ENCODE measurements at places on chromosomes 6 and 20.
A peak's percentile ranks its signal among the peaks of the same experiment; 100 is the strongest.

GRCh38 chr20:62802026-62802712 is 2.5 kb upstream of the OGFR start:
- peak; percentile 13 for DNase-seq

DNA sequence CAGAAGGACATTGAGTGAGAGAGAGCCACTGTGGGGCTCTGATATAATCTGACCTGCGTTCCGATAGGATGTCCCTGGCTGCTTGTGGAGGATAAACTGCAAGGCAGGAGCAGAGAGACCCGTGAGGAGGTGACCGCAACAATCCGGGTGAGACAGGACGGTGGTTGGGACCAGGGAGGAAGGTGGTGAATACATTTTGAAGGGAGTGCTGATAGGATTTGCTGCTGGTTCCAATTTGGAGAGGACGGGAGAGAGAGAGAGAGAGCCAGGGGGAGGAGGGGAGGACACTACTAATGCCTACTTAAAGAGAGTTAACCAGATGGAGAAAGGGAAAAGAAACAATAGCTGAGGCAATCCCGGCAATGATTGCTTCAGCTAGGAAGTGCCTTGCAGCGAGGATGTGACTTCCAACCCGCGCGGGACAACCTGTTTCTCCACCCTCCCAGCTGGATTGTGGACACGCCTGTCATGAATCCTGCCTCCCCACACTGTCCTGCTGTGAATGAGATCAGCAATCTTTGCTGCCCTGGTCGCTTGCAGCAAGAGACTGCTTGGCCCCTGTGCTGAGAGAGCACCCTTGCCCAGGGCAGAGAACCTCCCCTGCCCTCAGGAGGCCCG is 199.0 kb upstream of the KCNG1 start:
- no peak for DNase-seq

- no peak for DNase-seq
Observed at GRCh38 chr6:125477156-125477555, 175.4 kb upstream of the HDDC2 start.

- DNase-seq: no peak
Observed at GRCh38 chr6:168457653-168457934, 16.6 kb downstream of the SMOC2 start.

GRCh38 chr6:25704001-25704400 is 50.5 kb upstream of the SLC17A4 start:
- DNase-seq: no peak

GRCh38 chr20:63054681-63055240 is 48.0 kb upstream of the BHLHE23 start:
- DNase-seq: no peak

DNA sequence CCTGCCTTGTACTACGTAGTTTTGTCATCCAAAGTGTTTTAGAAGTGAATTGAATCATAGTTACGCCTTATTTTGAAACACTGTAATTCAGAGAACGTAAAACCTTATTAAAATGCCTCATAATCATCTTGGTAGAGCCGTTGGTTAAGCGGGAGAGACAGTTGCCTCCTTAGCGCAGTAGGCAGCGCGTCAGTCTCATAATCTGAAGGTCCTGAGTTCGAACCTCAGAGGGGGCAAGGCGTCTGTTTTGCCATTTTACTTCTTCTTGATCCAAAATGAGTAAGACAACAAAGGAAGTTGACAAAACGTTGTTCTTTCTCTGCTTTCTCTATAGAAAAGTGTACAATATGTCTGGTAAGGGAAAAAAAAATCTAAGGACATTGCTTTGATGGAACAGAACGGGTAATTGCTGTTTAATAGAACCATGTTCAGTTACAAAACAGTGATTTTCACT is 20.7 kb upstream of the TRIM27 start:
- peak; percentile 90 for DNase-seq

GRCh38 chr20:49542514-49542991 is 25.4 kb downstream of the PTGIS start:
- DNase-seq: no peak

- peak; percentile 21 for DNase-seq
Observed at GRCh38 chr6:128807577-128807976, 75.4 kb upstream of the LAMA2 start.

DNA sequence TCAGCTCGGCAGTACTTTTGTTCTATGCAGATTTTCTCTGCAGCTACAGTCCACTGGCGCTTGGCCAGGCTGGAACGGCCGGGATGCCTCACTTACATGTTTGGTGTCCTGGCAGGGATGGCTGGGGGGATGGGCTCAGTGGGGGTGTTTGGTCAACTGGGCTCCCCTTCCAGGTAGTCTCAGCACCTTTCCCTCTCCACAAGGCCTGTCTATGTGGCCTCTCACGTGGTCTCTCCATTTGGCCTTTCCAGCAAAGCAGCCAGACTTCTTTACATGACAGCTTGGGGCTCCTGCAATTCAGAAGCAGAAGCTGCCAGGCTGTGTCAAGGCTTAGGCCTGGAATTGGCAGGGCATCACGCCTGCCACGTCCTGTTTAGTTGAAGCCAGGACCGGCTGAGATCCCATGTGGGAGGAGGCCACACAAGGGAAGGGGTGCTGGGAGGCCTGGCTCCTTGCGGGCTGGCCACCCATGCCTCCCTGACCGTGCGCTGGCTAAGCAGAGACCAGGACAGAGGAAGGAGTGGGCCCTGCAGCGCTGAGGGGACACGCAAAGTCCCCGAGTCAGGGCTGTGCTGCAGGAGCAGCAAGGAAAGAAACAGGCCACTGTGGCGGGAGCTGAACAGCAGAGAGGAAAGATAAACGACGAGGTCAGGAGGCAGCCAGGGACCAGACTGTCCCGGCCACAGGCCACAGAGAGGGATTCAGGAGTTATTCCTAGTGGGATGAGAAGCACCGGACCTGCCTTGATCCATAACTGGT is 38.9 kb downstream of the MGME1 start:
- DNase-seq: no peak

- no peak for DNase-seq
Observed at GRCh38 chr6:11631008-11631407, 93.5 kb downstream of the TMEM170B start.

DNA sequence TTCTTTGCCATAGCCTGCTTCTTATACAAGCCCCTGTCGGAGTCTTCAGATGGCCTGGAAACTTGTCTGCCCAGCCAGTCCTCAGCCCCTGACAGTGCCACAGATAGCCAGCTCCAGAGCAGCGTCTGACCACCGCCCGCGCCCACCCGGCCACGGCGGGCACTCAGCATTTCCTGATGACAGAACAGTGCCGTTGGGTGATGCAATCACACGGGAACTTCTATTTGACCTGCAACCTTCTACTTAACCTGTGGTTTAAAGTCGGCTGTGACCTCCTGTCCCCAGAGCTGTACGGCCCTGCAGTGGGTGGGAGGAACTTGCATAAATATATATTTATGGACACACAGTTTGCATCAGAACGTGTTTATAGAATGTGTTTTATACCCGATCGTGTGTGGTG is 29.5 kb downstream of the SLCO4A1 start:
- peak; percentile 36 for DNase-seq

All from hematopoietic multipotent progenitor cell treated with erythropoietin and hydrocortisone succinate and interleukin-3 and kit ligand, for 6 days (in vitro differentiated cells).